ENCODE measurements at places on chromosomes 1 and 21.

GRCh38 chr1:107926436-107927080 is 38.4 kb downstream of the VAV3 start:
- DNase-seq, result no peak

DNA sequence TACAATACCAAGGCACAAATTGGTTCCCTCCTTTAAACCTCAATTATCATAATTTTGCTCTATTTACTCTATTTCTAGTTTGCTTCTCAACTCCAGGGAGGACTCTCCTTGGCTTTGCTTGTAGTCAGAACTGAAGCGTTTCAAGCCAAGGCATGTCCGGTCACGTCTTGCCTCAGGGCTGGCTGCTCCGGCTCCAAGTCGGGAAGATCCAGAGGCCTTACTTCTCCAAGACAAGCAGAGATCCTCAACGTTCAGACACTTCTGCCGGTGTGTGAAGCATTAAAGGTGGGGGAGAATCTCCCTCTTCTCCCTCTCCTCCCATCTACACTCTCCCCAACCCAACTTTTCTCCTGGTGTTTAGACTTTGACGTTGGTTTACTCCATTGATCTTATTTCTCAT is 7.2 kb upstream of the HHAT start:
- no peak for DNase-seq

- no peak for DNase-seq
These were observed 338.1 kb downstream of the SMYD3 start for GRCh38 chr1:246169019-246169418.

DNA sequence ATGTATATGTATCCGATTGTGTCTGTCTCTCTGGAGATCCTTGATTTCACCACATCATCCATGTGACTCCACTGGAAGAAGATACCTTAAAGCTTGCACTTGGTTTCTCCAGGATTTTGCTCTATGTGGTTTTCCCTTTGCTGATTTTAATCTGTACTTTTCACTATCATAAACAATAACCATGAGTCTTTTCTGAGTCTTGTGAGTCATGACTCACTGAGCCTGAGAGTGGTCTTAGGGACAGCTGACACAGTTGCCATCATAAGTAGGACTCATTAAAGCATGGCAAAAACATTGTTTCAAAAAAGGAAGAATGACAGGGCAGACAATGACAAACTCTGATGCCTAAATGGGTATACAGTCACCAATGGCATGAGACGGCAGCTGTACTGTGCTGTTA is 226.2 kb downstream of the AKT3 start:
- DNase-seq, result peak; percentile 42

DNA sequence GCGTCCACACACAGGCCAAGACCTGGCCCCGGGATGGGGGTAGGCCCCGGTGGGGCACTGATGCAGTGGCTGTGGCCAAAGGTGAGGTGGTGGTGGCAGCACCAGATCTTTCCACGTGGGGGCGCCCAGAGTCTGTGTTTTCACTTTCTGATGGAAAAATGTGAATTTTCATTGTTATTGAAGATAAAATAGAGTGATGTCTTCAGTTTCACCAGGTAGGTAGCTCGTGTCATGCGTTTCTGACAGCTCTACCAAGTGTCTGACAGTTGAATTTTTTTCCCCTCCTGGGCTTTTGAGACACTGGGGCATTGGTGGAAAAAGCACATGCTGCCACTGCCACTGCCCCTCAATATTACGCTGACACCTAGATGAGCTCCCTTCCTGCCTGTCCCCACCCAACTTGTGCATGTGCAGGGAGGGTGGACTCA is 40.0 kb upstream of the MAGOH start:
- no peak for DNase-seq

GRCh38 chr1:115105831-115106230 is 16.5 kb upstream of the TSPAN2 start:
- DNase-seq, result no peak

All from A172 (cell line).